ENCODE measurements at places on chromosomes 1 and 21.

DNA sequence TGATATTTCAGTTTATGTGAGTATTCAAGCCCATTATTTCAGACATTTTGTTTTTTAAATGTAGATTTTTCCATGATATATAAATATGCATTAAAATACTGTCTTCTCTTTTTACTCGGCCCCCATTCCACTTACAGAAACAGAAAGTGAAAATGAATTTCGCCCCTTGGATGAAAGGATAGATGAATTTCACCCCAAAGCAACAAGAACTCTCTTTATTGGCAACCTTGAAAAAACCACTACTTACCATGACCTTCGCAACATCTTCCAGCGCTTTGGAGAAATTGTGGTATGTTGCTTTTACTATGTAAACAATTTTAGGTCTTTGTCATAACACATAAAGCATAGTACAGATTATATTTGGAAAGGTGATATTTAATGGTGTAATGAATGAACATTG lies 59.9 kb downstream of the ZBTB17 start:
- no peak for DNase-seq

- DNase-seq: no peak
Measured at GRCh38 chr1:242425232-242425631, 99.3 kb downstream of the PLD5 start.

- DNase-seq: no peak
Measured at GRCh38 chr1:86416343-86416742, 7.6 kb upstream of the CLCA2 start.

DNA sequence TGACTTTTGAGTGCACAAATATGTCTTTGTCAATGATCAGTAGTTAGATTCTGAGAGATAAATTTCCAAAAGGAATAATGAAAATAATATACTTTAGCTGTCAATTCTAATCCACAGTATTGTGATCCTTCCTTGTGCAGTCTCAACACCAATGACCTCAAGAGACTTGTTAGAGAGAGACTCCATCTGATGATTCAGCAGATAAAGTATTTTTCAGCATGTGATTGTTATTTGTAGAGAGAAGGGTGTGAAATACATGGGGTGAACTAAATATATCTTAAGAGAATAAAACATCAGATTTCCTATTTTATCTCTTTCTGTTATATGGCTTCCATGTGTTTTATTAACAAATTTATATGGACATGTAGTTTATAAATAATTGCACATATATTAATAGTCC lies 5.9 kb upstream of the ZNF124 start:
- no peak for DNase-seq

GRCh38 chr1:64470665-64471217 lies 812 bp downstream of the CACHD1 start:
- no peak for DNase-seq
